LoVo (cell line): ENCODE measurements at places on chromosomes 16 and 17.

GRCh38 chr16:50365791-50366575 is 2.8 kb downstream of the BRD7 start:
- DNase-seq: no peak

DNA sequence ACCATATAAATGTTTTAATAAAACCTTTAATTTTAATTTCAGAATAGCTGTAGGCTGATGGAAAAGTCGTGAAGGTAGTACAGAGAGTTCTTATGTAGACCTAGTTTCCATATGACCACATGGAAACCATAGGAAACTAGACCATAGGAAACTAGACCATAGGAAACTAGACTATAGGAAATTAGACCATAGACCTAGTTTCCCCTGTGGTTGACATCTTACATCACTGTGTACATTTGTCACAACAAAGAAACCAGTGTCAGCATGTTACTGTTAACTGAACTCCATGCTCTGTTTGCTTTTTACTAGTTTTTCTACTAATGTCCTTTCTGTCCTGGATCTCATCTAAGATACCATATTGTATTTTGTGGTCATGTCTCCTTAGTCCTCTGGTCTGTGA is 14.6 kb downstream of the NUDT7 start:
- no peak for DNase-seq

DNA sequence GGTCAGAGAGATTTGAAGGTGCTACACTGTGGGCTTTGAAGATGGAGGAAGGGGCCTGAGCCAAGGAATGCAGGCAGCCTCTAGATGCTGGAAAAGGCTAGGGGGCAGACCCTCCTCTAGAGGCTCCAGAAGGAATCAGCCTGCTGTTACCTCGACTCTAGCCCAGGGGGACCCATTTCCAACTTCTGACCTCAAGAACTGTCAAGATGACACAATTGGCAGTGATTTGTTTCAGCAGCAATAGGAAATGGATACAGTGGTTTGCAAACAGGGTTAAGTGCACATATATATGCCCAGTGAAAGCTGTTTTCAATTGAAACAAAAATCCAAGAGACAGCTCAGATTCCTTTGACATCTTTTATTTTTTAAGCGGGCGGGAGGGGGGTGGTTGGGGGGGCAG is 3.7 kb upstream of the ZDHHC1 start:
- no peak for DNase-seq

DNA sequence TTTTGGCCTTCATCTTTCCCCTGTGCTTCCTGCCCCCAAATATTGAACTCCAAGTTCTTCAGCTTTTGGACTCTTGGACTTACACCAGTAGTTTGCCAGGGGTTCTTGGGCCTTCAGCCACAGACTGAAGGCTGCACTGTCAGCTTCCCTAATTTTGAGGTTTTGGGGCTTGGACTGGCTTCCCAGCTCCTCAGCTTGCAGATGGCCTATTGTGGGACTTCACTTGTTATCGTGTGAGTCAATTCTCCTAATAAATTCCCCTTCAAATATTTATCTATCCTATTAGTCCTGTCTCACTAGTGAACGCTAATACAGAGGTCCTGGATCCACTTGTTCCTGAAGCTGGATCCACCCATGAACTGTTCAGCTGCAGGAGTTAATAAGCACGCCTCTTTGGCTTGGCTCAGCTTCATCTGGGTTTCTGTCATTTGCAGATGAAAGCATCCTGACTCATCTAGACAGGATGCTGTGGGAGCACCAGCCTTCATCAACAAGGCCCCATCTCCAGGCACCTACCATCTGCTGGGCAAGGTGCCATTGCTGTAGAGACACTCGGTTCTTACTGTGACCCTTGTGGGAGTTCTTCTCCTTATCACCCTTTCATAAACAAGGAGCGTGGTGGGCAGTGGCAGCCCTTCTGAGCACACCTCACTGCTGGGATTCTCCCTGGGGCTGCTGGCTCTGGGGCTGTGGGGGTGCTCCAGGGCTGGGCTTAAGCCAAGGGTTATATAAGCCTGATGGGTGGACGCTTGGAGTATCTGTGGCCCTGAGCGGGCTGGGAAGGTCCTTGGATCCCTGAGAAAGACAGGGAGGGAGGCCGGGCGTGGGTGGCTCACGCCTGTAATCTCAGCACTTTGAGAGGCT is 23.1 kb downstream of the LAT start:
- DNase-seq: no peak

DNA sequence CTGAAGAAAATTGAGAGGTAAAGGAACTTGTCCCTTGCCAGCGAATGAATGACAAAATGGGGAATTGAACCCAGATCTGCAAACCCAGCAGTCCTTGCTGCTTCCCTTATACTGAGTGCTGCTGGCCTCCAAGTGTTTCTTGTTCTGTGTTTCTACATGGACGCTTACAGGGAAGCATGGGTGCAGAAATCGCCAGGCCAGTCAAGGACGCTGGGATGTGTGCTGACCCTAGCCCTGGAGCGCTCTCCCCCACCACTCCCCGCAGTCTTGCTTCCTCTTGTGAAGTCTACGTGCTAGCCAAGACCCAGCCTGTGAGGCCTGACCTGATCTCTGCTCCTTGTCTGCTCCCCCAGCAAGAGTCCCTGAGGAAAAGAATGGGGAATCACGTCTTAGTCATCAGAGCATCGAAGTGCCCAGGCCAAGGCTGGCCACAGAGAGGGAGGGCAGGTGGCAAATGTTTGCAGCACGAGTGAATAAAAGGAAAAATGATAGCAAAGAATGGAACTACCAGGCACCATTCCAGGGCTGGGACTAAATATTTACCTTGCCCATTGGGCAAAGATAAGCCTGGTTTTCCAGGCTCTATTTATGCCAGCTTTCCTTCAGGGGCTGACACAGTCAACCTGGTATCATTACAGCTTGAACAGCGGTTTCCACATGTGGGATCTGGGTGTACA is 17.4 kb downstream of the CA4 start:
- no peak for DNase-seq

DNA sequence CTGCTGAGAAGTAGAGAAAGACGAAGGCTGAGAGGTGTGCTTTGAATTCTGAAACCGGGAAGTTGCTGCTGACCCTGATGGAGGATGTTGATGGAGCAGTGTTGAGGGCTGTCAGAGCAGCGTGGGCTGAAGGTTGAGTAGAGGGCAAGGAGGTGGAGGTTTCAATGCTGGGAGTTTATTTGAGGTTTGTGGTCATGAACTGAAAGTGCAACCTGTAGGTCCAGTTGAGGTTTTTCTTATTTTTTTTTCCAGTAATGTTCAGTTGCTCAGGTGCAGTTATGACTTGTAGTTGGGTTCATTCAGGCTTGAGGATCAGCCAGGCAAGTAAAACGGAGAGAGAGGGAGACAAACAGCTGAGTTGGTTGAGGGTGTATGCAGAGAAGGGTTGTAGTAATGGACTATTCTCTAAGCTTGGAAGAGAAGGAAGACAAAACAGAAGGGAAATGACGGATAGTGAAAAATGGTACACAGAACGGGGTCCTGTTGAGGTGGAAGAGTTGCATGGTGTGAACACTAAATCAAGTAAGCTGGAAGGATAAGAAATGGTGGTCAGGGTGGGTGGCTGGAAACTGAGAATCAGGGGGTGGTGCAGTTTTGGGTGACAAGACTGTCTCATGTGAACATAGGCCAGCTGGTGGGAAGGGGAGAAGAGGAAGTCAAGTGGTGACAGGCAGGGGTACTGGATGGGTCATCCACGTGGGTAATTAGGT is 8.7 kb upstream of the UBE2G1 start:
- DNase-seq: no peak

DNA sequence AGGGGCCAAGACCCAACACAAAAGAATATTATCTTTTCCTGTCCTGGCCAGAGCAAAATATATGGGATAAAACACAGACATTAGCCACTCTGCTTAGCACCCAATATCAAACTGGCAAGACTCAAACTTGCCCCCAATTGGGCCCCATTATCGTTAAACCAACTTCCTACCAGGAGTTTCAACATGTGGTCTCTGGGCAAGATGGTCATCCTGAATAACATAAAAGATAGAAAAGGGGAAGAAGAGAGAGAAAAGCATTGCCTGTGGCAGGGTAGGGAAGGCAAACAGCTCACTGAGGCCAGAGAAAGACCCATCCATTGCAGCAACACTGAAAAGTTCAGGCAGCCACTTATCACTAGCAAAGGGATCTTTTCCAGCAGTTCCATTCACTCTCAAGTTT is 502.1 kb downstream of the KIF2B start:
- no peak for DNase-seq

DNA sequence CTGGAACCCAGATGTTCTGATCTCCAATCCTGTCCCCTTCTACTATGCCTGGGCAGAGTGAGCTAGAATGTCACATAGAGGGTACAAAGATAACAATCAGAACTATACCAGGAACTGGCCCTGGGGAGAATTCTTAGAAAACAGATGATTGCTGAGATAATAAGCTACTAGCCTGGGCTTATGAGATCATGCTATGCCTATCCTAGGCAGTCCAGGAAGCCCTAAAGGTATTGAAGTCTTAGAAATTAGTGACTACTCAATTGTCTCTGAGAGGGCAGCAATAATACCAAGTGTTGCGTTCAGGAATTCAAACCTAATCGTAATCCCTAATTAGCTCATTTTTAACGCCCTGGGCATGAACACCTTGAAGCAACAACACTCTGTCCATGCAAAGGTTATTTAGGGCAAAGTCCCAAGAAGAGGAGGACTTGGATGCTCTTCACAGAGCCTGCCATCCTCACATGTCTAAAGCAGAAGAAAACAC is 77.1 kb downstream of the MMD start:
- DNase-seq: no peak

DNA sequence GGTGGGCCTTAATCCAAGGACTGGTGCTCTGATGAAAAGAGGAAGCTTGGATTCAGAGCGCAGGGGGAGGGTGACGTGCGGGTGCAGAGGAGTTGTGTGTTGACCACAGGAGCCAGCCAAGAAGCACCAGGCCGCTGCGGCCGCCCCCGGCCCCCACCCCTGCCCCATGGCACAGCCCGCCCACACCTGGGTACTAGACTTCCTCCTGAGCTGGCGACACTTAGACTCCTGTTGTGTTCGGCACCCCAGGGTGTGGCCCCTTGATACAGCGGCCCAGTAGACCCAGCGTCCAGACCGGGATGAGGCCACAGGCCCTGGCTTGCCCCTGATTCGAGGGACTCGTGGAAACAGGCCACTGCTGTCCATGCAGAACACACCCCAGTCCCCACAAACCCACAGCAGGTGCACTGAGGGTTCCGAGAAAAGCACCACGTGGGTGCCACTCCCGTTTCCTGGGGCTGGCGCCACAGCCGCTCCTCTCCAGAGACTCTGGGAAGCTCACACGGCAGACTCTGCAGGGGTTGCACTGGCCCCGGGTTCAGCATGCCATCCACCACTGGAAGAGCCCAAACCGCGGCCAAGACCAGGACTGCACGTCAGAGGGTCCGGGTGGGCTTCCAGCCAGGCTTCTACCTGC is 5.7 kb upstream of the SNAI3 start:
- DNase-seq: no peak

GRCh38 chr16:73697336-73697735 is 599.3 kb upstream of the PSMD7 start:
- DNase-seq: no peak
